ENCODE measurements at places on chromosomes 11 and 22. TPM values are rescaled to one million over a fixed set of nuclear protein-coding genes. Genes with fewer than 3 reads are reported as not detected.

GRCh38 chr11:8408151-8408941, 144.7 kb upstream of the LMO1 start:
- DNase-seq, result no peak

DNA sequence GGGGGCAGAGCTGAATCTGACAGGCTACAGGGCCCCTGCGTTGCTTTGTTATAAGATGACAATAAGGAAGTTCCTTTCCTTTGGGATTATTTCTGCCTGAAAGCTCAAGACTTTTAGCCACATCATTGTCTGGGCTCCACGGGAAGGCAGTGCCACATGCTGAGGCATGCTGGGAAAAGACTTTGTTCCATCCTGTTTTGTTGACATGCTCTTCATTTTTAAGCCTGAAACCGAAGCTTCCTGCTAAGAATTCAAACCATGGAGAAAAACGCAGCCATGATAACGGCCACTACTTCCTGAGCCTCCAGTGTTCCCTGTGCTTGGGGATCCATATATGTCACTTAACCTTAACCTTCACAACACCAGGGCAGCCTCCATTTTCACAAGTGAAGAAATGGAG, 5.5 kb upstream of the TCF20 start:
- no peak for DNase-seq

GRCh38 chr11:129277198-129277843, 85.2 kb upstream of the ARHGAP32 start:
- DNase-seq, result no peak

DNA sequence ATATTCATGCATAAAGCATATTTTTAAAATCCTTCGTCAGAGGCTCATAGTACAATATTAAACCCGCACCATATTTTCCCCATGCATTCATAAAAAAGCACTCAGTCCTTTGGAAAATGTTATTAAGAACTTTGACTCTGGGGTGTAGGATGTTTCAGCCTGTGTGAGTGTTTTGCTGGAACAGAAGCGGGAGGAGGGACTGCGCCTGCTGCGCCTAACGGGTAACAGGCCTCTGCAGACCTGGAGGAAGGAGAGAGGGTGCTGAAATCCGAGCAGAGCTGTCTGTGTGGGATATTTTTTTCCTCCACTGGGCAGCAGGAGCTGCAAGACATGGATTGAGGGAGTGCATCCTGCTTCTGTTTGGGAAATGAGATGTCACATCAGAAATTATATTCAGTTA, 483.0 kb downstream of the BRD1 start:
- DNase-seq, result no peak

- no peak for DNase-seq
Measured at GRCh38 chr11:17479284-17480214, 2.9 kb upstream of the ABCC8 start.

Gene KRTAP5-7
- 0.26 TPM for total RNA-seq

Gene KCNK4
- not detected for total RNA-seq

Gene BARX2
- 0.53 TPM for total RNA-seq
